Stimulated activated CD4-positive, alpha-beta T cell treated with anti-CD3 and anti-CD28 coated beads, TNF-alpha, amount 100 ng/mL, for 1 hour (primary cell): ENCODE measurements at places on chromosomes 13 and 19.

- DNase-seq = no peak
Measured at GRCh38 chr13:29361716-29362115, 233.8 kb downstream of the SLC7A1 start.

- no peak for DNase-seq
Measured at GRCh38 chr13:40519637-40520036, 146.8 kb downstream of the FOXO1 start.

GRCh38 chr19:18832306-18833140 lies 764 bp downstream of the UPF1 start:
- DNase-seq = peak; percentile 21

GRCh38 chr19:50300051-50300450 lies 29.1 kb downstream of the KCNC3 start:
- DNase-seq = no peak

GRCh38 chr19:28289295-28290063 lies 923.5 kb downstream of the UQCRFS1 start:
- no peak for DNase-seq

DNA sequence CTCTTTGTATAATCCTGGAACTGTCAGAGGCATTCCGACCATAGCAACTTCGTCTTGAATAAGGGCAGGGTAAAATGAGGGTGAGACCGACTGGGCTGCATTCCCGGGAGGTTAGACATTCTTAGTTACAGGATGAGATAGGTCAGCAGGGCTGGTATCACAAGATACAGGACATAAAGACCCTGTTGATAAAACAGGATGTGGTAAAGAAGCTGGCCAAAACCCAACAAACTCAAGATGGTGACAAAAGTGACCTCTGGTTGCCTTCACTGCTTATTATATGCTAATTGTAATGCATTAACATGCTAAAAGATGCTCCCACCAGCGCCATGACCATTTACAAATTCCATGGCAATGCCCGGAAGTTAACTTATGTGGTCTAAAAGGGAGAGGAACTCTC lies 27.7 kb upstream of the MBNL2 start:
- DNase-seq = no peak

- DNase-seq = no peak
Measured at GRCh38 chr13:72004246-72004645, 137.2 kb upstream of the DACH1 start.

- DNase-seq = no peak
Measured at GRCh38 chr19:5828661-5829566, 10.6 kb downstream of the FUT6 start.

GRCh38 chr19:23054456-23054855 lies 51.5 kb upstream of the ZNF728 start:
- no peak for DNase-seq

- DNase-seq = no peak
Measured at GRCh38 chr19:40367577-40368434, 19.3 kb downstream of the PLD3 start.

GRCh38 chr13:110256126-110256905 lies 50.6 kb downstream of the COL4A1 start:
- no peak for DNase-seq

DNA sequence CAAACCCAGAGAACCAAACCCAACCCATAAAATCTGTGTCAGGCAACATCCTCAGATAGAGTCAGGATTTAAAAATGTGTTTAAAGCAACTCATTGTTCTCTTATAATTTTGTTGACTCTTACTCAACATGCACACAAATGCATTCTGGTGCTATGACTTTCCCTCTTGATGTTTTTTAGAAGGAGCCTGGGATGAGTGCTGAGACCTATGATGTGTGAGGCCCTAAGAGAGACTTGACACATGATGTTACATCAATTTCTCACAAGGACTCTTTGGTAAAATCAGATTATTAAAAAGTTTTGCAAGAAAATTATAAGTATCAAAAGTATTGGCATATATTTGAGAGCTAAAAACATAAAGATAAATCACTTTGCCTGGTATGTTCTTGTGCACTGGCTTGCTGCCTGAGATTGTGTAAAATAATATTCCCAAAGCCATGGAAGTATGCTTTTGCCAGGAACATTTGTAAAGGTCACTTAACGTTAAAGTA lies 173.9 kb downstream of the DCLK1 start:
- no peak for DNase-seq

DNA sequence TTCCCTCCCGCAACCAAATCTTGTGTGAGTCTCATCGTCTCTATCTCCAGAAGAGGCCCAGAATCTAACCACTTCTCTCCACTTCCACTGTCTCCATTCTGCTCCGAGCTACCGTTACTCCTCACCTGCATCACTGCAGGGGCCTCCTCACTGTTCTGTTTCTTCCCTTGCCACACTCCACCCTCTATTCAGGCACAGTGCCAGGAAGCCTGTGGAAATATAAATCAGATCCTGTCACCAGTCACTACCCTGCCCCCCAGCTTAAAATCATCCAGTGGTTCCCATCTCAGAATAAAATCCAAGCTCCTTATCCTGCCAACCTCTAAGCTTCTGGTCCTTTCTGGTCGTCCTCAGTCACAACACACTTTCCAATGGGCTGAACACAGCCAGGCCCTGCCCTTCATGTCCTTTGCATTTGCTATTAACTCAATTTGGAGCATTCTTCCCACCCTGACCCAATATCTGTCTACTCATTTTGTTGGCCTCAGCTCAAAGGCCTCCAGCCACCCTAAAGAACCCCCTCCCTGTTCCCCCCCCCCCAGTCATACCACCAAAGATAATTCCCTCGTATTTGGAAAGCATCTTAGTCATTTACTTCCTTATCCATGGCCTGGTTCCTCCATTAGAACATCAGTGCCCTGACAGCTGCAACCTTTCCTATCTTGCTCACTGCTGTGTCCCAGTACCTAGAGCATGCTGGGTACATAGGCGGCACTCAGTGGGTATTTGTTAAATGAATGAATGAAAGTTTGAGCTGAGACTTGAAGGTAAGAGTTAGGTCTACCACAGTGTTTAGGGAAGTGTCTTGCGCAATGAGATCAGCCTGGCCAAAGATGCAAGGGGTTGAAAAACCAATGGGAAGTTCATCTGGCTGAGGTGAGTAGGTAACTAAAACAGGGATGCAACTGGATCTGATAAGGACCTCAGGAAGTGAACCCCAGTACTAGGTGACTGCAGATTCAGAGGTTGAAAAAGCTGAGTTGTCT lies 24.4 kb downstream of the ZNF175 start:
- no peak for DNase-seq

DNA sequence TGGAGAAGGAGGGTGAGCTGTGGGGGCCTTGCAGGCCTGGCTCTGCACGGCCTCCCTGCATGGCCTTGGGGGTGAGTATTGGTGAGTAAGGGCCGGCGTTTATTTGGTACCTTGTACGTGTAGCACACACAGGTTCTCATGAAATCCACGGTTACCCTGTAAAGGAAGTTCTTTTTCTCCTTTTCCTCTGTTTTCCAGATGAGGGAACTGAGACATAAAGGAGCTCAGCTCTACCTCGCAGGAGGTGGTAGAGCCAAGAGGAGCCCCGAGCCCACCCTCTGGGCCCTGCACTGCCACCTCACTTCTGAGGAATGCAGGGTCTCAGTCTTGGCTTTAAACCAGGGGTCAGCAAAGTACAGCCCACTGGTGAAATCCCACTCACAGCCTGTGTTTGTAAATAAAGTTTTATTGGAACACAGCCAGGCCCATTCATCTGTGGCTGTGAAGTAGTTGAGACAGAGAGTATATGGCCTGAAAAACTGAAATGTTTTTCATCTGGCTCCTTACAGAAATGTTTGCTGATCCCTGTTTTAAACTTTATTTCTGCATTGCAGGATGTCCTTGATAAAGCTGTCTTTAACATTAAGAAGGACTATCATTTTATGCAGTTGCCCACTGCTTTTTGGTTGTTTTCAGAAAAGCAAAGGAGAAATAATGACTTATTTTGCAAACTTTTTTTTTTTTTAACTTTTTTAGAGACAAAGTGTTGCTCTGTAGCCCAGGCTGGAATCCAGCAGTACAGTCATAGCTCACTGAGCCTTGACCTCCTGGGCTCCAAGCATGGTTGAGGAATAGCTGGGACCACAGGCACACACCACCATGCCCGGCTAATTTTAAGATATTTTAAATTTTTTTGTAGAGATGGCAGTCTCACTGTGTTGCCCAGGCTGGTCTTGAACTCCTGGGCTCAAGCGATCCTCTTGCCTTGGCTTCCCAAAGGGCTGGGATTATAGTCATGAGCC lies 6.4 kb downstream of the EPN1 start:
- no peak for DNase-seq

- DNase-seq = no peak
Measured at GRCh38 chr13:110700641-110701040, 5.3 kb downstream of the CARS2 start.

DNA sequence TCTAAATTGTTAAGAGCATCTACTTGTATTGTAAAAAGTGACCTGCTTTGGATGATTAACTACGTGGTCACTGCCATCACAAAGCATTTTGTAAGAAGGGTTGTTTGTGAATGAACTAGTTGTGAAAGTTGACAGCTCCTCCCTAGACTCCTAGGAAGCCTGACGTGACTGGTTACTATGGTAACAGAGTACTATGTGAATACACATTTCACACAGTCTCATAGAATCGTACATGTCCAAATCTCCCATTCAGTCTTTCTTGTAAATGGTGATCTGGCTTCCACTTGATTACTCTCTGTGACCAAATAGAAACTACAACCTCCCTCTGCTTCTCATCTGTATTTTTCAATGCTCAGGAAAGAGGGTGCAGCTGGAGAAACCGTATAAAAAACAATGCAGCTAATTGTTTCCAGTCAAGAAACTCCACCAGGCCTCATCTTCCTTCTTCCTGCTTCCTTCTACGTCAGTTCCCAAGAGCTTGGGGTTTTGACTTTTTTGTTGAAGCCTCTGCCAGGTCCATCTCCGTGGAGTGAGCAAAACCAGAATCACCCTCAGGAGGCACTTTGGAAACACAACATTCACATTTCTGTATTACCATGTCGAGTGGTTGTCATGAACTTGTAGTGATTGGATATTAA lies 83.4 kb downstream of the GPC6 start:
- DNase-seq = no peak

GRCh38 chr19:1259206-1259875 lies 9.8 kb upstream of the CIRBP start:
- no peak for DNase-seq

- DNase-seq = no peak
Measured at GRCh38 chr13:82688400-82688994, 1193.8 kb downstream of the SLITRK1 start.

GRCh38 chr13:47299304-47299703 lies 402.5 kb upstream of the HTR2A start:
- no peak for DNase-seq

DNA sequence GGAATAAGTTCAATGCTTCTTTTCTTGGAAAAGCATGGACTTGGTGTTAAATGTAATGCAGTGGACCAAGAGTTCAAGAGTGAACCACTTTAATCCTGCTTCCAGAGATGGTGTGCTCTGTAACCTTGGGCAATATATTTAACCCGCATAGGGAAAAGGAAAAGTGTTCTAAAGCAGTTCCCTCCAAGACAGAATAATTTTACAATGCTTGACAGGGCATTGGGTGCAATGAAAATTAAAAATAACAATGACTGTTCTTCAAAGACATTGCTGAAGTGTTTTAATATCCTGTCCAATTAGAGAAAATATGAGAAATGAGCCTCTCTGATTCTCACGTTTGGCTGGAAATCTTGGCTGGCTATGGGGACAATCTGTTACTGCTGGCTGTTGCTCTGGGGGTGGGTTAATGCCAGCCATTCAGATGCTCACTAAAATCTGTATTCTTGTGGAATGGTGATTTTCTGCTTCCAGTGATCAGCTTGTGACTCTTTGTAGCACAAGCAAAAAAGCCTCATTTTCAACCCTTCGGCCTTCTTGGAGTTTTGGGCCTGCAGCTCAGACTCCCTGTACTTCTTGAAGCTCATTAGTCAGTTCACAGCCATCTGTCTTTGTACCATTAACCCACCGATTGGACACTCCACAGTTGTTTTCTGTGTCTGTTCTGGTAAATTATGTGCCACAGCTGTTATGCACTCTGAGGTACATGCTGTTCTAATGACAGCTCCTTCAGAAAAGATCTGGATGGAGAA lies 310.6 kb downstream of the LMO7 start:
- no peak for DNase-seq

GRCh38 chr13:44810061-44810840 lies 179.0 kb downstream of the NUFIP1 start:
- no peak for DNase-seq

- DNase-seq = no peak
Measured at GRCh38 chr13:40333226-40333625, 333.2 kb downstream of the FOXO1 start.

DNA sequence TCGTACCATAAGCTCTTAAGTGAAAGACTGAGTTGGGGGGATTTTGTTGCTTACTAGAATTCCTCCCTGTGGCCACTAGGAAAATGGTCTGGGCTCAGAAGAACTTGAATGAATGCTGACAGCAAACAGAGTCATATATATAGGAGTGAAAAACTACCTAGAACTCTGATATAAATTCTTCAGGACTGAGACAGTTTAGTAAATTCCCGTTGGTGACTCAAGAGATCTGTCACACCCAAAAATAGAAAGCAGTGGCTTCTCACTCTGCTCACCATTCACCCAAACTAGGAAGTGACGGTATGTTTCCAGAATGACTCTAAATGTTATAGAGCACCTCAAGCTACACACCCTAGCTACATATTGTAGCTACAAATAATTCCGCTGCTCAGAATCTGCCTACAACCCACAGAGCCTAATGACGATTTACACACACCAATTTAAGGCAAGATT lies 116.2 kb downstream of the TBC1D4 start:
- no peak for DNase-seq

DNA sequence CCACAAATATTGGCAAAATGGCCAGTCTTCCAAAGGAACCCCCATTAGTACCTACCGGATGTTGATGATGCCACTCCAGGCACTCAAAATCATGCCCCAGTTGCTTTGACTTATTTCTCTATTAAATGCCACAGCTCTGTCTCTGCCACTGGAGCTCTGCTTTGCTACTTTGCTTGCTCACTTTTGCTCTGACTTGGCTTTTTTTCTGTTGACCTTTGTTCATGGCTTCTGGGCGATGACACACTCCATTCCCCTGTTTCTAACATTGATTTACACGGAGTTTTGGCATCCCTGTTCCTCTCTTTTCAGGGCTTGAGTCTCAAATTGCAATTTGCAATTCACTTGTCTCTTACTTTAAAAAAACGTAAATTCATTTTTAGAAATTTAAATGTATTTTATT lies 217.1 kb upstream of the SPRY2 start:
- no peak for DNase-seq

DNA sequence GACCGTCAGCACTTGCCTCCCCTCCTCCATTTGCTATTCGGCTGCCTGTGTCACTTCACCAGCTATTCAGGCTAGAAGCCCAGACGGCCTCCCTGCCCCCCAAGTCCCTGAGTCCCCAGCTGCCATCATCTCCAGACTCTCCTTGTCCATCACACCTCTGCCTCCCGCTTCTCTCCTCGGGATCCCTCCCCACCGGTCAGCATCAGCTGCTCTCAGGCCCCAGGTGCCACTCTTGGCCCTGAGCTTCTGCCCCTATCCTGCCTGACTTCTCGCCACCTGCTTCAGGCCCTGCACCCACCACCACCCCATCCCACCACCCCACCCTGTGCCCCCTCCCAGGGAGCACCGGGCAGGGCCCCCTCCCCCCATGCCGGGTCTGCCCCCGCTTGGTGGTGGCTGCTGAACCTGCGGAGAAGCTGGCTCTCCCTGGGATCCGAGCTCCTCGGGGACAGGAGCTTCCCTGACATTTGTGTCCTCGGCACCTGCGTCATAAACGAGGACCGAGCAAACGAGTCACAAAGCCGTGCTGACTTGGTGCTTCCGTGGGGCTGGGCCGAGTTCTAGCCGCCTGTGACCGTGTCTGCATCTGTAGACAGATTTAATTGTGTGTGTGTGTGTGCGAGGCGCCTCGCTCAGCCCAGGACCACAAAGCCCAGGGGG lies 70.3 kb upstream of the MCF2L start:
- DNase-seq = no peak

GRCh38 chr13:34464011-34464410 lies 478.1 kb upstream of the NBEA start:
- no peak for DNase-seq
